ENCODE measurements at places on chromosomes 1 and 21. TPM values are rescaled to one million over a fixed set of nuclear protein-coding genes. Genes with fewer than 3 reads are reported as not detected.

GRCh38 chr1:183946320-183946613 lies 91.3 kb downstream of the COLGALT2 start:
- no peak for DNase-seq

- DNase-seq = no peak
Measured at GRCh38 chr1:178397678-178398077, 99.1 kb downstream of the CLEC20A start.

GRCh38 chr1:96962216-96962615 lies 240.6 kb downstream of the PTBP2 start:
- DNase-seq = no peak

- DNase-seq = peak; percentile 56
Measured at GRCh38 chr1:203338335-203339036, 12.4 kb downstream of the FMOD start.

Gene UROD
- 91.3 TPM for total RNA-seq

- no peak for DNase-seq
Measured at GRCh38 chr1:160640359-160641123, 6.3 kb downstream of the SLAMF1 start.

DNA sequence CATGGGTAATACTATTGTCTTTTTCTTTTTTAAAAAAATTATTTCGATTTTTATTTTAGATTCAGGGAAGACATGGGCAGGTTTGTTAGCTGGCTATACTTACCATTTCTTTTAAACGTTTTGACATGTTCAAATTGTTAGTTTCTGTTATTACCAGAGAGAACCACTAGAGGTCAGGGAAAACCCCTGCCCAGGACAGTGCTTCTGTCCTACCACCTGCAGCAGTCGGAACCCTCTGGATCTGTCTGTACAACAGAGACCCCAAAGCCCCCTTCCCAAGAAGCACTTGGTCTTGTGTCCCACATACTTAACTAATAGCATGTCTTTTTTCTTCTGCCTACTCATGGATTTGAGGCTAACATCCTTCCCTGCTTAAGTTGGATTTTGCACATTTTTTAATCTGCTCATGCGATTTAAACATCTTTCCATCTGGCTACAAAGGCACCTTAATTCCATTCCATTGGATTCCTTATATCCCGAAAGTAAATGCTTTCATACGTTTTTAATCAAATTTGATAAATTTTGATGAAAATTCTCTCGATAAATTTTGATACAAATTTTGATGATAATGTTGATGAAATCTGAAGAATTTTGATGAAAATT lies 10.0 kb upstream of the C1orf115 start:
- peak; percentile 30 for DNase-seq

Data from SJSA1 (cell line).